ENCODE measurements at places on chromosomes 16 and 17.

DNA sequence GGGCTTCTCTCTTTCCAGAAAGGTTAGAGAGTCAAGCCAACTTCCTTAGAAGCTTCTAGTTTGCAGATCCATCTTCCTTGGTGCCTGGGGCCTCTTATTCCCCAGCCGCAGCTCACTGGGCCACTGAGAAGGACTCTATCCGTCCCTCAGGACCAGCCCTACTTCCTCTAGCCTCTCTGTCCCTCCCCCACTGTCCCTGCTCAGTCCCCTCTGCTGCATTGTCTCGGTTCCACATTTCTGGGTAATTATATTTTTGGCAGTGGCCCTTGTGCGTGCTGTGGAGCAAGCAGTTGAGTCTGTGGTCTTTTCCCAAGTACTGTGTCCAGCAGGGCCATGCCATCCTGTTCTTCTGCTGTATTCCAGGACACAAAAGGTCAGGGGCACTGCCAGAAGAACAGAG, 17.8 kb downstream of the IRX3 start:
- DNase-seq = no peak

GRCh38 chr17:33895491-33895890, 359.6 kb upstream of the CCL2 start:
- DNase-seq = no peak

- no peak for DNase-seq
These were observed 17.8 kb downstream of the RGS9 start for GRCh38 chr17:65154770-65155589.

DNA sequence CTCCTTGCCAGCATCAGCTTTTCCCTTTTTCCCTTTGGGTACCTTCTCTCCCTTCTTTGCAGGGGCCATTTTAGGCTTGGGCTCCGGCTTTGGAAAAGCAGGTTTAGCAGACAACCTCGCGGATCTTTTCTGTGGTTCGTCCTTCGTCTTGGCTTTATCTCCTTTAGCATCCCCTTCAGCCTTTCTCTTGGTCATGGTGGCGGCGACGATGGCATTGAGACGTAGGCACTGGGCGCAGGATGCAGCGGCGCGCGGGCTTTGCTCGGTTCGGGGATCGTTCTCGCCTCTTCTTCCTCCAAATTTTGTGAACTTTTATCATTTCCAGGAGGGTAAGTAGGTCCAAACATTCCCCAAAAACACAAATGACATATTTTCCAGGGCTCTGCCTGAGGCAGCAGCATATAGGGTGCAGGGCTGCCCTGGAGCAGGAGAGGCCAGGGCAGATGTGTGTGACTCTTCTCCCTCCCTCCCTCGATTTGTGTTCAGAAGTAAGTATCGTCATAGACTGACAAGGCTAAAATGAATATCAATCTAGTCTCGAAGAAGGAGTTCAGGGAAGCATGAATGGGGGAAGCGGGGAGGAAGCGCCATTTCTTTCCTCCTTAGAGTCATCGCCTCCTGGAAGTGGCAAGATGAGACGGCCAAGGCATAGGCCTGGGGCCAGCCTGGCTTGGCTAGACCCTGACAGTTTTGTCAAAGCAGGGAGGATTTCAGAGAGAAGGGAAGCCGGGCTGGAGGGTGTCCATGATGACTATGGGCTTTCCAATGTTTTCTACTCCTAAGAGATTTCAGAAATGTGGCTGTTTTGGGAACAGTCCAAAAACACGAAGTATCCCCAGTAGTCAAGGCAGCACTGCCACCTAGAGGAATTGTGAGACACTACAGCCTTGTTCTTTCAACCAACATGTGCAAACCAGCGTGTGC, 13.2 kb downstream of the CHCT1 start:
- DNase-seq = peak; percentile 70

DNA sequence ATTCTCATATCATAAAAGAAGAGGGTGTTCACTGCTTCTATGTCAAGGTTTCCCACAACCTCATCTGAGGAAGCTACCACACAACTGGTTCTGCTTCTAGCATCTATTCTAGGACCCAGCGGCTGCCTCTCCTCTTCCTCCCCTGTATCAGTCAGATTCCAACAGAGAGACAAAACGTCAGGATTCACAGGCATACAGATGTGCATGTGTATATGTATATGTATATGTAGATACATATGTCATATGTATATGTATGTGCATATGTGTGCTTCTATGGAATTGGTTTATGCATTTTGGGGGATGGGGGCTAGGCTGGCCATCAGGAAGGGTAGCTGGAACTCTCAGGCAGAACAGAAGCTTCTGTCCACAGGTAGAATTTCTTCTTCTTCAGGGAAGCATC, 37.4 kb upstream of the NLRP1 start:
- no peak for DNase-seq

DNA sequence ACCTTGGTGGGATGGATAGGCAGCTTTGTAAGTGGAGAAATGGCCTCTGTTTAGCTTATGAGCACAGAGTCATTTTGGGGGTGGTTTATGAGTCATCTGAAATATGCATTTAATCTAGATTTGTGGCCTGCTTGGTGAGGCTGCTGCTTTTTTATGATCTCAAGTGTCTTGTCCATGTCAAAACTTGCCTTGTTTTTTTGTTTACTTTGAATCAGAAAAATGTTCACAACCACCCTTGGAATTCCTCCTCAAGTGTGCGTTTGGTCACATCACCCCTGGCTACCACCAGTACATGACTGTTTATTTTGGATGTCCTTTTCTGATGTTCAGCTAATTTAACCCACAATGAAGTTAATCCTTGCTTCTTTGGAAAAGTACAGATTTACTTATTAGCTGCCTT, 64.6 kb downstream of the FTO start:
- DNase-seq = no peak

DNA sequence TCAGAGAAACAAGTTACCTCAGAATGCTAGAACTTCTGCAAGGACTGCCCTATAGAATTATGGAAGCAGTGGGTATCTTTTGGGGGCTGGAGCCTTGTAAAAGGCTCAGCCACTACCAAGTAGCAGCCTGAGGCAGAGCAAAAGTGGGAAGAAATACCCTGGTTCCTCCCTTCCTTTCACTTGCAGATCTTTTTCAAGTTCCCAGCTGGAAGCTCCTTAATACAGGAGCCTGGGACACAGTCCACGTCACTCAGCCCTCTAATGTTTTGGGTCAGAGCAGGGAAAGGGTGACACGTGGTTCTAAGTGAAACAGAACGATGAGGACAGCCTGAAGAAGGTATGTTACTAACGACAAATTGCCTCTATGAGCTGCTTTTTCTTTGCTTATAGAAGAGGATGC, 93.1 kb downstream of the CNTNAP4 start:
- no peak for DNase-seq

- no peak for DNase-seq
These were observed 7.2 kb upstream of the C17orf78 start for GRCh38 chr17:37368577-37368976.

- peak; percentile 70 for DNase-seq
These were observed 20.7 kb downstream of the LGALS9 start for GRCh38 chr17:27651411-27652345.

DNA sequence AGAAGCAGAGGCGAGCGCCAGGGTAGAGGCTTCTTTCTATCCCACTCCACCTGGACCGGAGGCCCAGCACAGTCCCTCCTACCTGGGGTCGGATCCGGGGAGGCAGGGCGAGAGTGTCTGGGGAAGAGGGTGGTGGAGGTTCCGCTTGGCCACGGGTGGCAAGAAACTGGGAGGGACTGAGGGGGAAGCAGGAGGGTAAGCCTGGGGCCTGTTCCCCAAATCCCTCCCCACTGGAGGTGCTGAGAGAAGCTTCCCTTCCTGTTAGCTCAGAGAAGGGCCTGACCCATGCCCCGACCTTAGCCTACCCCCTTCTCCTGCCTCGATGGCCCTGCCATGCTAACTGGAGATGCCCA, 1.8 kb upstream of the TPPP3 start:
- DNase-seq = peak; percentile 11

DNA sequence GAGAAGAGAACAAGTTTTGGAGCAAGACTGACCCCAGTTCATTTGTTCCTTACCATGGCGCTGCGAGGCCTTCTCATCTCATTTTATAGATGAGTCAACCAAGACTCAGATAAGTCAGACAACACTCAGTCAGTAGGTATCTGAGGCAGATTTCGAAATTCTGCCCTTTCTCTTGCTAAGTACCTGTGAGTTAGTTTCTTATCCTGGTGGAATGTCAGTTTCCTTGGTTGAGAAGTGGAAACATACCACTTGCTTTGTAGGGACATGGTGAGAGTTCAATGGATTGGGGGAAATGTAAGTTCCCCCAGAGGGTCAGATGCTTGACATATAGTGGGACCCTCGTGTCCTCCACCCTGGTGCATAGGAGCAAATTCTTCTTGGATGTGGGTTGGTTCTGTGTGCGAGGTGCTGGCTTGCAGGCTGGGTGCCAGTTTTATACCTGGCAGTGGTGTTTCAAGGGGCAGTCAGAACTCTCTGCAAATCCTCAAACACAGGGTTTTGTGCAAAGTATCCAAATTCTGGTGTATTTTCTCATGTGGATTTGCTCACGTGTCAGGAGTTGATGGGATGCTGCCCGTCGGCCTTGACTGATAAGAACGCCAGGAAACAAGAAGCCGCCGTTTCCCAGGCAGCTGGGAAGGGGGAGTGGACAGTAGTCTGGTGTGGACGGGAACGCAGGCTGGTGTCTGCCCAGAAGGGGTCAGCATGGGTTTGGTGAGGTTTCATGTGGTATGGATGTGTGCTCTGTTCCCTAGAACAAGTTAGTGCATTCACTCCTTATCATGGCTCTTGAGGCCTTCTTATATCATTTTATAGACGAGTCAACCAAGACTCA, 61.1 kb upstream of the CIBAR2 start:
- DNase-seq = no peak

DNA sequence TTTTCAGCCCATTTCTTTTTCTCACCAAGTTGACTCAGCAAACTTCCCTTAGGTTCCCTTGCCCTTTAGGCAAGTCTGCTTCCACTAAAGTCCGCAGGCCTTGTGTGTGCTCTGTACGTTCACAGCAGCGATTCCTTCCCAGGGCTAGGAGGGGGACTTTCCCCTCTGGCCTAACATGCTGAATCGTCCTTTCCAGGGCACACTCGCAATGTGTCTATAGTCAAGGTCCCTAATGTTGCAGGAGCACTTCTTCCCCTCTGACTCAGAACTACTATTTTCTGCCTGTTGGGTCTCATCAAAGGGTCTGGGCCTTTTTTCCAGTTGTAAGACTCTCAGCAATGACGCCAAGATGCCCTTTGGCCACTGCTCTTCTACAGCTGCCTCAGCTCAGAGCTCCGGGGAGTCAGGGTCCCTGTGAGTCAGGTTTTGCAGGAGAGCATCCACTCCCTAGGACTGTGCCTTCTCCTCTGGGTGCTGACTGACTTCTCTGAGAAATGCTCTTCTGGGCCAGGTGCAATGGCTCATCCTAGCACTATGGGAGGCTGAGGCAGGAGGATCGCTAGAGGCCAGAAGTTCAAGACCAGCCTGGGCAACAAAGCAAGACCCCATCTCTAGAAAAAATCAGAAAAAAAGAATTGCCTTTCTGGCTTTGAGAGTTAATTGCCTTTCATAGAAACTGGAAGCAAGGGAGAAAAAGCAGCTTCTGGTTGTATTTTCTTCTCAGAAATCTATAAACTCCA, 64.4 kb upstream of the TBX2 start:
- DNase-seq = no peak

DNA sequence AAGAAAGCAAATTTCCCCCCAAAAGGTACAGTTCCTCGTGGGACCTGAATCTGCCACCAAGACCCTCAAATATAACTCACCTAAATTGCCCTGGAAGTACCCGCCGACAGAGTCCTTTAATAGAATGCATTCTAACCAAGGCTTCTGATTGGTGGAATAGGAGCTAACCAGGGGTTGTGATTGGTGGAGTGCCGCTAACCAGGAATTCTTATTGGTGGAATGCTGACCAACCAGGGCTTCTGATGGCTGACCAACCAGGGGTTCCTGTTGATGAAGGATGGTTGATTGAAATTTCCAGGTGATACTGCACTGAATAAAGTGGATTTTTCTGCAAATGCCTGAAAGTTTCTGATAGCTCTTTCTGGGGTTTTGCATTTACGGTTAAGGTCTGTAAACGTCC, 6.5 kb downstream of the TFAP4 start:
- no peak for DNase-seq

DNA sequence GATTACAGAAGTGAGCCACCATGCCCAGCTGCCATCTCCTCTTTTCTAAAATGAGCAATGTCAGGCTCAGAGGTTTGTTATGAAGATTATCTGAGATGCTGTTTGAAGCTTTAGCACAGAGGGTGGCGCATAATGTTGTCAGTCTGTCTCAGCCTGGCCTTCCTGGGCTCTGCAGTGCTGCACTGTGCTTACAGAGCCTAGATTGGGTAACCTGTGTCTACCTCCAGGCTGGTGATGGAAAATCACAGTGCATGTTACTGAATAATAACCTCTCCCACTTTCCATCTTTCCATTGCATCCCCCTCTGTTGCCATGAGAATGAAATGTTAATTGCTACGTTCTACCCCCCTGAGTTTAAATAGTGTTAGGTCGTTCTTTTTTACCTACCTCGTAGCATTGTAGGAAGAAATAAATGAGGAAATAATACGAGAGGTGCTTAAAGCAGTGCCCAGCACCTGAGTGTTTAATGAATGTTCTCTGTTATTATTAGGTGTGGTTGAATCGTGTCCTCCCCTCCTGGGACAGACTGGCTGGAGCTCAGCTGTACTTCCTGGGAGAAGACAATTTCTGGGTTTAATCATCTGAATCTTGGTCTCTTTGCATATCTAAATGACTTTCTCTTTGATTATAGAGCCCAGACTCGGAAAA, 6.2 kb downstream of the LDAF1 start:
- no peak for DNase-seq

DNA sequence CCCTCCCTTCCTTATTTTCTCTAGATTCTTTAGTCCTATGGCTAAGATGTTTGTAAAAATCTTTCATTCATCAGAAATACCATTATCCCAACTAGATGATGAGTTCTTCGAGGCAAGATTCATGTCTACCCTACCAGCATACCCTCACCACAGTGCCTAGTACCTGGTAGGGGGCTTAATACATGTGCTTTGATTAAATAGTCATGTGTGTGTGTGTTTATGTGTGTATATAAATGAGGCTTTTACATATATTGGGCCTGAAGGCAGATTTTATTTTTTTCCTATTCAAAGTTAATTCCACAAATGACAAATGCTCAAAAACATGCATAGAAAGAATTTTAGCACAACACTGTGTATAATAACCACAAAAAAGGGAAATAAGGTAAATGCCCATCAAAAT, 193.0 kb upstream of the IRX3 start:
- DNase-seq = no peak

Measured in CD4-positive, alpha-beta T cell treated with Interleukin-12 subunit alpha and Interleukin-12 subunit beta, for 1 hour (primary cell).